MG63 (cell line): ENCODE measurements at places on chromosomes 1 and 21. TPM values are rescaled to one million over a fixed set of nuclear protein-coding genes. Genes with fewer than 3 reads are reported as not detected.

- peak; percentile 69 for DNase-seq
These were observed 392.8 kb upstream of the CAMK1G start for GRCh38 chr1:209190591-209191261.

ATP1A2 gene
- not detected in 2 replicates for total RNA-seq

OPRD1 gene
- under 0.01 and 0.05 TPM in 2 replicates for total RNA-seq

THEM5 gene
- total RNA-seq = not detected in 2 replicates

TMEM269 gene
- 0.16 and 0.42 TPM in 2 replicates for total RNA-seq

- DNase-seq = no peak
These were observed 269.3 kb upstream of the LYPLAL1 start for GRCh38 chr1:218904416-218904815.

RIMS3 gene
- 0.82 TPM in 1 of 2 replicates, not detected in the other for total RNA-seq

PBXIP1 gene
- total RNA-seq = 6.9 and 16.0 TPM in 2 replicates

UMODL1 gene
- not detected in 2 replicates for total RNA-seq

NBPF12 gene
- 1.2 and 4.8 TPM in 2 replicates for total RNA-seq

DNA sequence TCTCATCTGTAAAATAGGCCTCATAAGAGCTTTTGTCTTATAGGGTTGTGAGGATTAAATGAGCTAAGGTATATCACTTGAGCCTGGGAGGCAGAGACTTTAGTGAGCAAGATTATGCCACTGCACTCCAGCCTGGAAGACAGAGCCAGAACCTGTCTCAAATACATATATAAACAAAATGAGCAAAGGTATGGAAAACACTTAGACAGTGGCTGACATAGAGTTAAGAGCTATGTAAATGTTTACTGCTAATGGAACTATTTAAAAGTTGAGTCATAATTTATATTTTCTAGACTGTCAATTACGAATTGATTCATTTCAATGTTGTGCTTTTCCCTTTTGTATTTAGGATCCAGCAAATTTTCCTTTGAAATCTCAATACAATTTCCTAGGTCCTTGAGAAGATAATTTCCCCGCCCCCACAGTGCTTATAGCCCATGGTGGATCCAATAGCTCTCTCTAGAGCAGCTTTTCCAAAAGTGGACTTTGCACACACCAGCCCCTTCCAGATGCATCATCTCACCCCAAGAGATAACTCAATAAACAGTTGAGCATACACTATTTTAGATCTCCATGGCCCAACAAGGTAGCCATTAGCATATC, 21.8 kb upstream of the RUNX3 start:
- no peak for DNase-seq

GRCh38 chr1:42746436-42747105, 6.5 kb upstream of the CLDN19 start:
- DNase-seq = no peak

GRCh38 chr1:162230096-162230495, 146.6 kb downstream of the SPATA46 start:
- DNase-seq = peak; percentile 39

DNA sequence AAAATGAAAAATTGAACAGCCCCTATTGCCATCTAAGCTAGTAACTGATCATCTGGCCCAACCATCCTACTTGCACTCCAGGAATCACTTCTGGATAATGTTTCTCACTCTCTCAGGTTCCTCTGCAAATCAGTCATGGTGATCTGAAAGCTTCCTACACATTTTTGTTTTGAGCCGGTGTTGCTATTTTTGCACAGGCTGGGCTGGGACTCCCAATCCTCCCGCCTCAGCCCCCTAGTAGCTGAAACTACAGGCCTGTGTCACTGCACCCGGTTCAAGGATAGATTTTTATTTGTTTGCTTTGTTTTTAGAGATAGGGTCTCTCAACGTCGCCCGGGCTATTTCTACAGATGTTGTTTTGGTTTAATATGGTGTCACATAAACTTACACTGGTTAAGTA, 40.5 kb upstream of the HMCN1 start:
- DNase-seq = no peak

DNA sequence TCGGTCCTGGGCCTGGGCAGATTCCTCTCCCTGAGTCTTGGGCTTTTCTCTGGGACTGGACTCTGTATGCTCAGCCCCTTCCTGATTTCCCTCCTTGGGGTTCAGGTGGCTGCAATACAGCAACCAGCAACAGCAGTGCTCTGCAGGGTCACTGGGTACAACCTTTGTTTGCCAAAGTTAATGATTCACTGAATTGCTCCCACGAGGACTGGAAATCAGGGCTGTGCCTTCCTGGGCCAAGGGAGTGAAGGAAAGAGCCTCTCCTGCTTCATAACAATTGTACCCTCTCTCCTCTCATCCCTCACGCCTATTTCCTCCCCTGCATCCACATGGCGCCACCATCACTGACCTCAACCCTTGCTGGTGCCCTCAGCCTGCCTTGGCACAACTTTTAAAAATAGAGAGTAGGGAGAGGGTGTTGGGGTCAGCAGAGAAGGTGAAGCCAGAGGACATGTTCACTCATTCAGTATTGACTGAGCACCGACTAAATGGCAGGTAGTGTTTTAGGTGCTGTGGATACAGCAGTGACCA, 52.8 kb upstream of the GOLT1A start:
- peak; percentile 31 for DNase-seq

EXTL1 gene
- not detected in 2 replicates for total RNA-seq

IL12RB2 gene
- not detected in 2 replicates for total RNA-seq

DNA sequence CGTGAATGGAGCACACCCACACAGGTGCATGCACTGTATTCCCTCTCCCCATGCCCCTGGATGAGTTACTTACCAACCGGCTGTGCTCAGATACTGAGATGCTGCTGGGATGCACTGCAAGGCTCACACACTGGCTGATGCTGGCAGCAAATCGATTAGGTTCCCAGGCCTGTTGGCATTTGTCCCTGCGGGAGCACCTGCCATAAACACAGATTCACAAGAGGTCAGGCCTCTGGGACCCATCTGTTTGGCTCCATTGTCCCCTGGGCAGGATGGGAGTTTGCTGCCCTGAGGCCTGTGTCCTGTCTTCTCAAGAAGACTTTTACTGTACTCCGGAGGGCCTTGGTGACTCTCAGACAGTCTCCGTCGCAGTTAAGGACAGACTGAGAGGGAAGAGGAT, 145.4 kb downstream of the PLXNA2 start:
- DNase-seq = no peak

GRCh38 chr1:168636200-168636599, 59.8 kb downstream of the XCL1 start:
- DNase-seq = no peak

PCAT6 gene
- total RNA-seq = not detected in 2 replicates

BSND gene
- total RNA-seq = not detected in 2 replicates

DNA sequence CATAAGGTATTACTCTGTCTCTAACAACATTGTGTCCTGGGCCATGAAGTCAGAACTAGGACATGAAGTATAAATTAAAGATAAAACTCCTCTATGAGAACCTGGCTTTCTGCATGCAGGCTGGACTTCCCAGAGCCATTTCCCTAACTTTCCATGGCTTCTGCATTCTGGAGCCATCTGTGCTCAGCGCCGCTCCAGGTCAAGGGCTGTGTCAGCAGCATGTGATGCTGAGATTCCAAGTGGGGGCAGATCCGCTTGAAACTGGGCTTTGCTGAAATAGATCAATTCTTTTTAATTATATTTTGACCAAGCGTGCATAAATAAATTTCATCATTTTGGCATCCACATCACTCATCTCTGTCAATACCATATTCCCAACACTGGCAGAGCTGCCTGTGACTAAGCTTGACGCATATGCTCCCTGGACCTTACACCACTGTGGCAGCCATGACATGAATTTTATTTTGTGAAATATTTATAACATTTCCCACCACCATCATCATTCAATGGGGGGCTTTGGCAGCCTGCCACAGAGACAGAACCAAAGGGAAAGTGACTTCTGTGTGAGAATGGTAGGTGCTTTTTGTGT, 110.4 kb upstream of the KCNK1 start:
- DNase-seq = peak; percentile 82

ECE1 gene
- total RNA-seq = 10.5 and 11.4 TPM in 2 replicates

DNA sequence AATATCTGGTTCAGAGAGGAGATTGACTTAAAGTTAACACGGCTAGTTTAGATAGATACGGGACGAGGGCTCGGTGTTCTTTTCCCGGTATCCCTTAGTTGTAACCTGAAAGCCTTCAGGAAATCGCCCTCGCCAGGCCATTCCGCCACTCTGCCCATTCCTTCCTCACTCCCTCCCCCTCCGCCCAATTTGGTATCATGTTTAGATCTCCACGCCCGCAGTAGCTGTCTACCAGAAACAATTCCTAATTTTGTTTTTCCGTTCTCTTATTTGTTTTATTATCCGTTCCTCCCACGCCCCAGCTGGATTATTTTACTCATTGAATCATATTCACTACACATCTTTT, 685 bp upstream of the VAMP4 start:
- DNase-seq = peak; percentile 70

DNA sequence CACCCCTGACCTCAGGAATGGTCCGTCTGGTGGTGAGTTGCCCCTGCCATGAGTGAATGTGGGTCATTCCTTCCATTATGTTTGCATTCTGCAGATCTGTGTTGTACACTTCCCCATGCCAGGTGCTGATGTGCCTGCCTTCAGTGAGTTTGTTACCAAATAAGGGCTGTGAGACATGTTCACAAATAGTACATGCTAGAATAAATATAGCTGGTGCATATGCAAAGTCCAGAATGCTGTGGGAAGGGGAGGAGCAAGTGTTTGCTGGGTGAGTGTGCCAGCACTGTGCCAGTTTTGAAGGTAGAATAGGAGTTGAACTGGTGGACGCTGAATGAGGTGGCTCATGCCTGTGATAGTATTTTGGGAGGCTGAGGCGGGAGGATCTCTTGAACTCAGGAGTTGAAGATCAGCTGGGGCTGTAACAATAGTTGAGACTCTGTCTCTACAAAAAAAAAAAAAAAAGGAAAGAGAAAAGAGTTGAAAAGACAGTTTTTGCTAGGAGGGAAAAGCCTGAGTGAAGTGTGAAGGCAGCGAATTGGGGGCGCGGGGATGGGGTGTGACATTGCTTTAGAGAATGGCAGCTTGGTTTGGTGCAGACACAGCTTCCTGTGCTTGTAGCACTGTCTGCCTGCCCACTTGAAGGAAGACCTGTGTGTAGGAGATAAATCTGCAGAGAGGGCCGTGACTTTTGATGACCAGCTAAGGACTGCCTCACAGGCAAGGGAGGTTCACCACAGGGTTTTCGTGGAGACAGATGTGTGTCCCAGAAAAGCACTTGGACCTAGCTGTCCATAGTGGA, 61.1 kb downstream of the LGR6 start:
- peak; percentile 40 for DNase-seq

GRCh38 chr1:89986020-89986419, 8.9 kb upstream of the ZNF326 start:
- no peak for DNase-seq

DNA sequence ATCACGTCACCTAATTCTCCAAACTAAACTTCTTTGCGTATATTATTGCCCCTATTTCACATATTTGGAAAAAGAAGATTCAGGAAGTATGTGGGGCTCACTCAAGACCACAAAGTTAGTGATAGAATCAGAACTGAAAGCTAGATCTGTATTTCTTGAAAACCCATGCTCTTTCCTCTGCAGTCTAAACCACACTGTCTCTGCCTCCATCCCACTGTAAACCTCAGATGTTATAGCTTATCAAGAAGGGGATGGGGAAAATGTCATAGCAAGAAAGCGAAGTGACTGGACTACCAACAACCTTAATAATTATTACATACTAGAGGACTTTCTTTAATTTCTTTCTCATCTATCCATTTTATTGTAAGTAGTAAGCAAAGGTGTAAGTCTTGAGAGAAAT, 257.7 kb upstream of the SGIP1 start:
- DNase-seq = no peak

DNA sequence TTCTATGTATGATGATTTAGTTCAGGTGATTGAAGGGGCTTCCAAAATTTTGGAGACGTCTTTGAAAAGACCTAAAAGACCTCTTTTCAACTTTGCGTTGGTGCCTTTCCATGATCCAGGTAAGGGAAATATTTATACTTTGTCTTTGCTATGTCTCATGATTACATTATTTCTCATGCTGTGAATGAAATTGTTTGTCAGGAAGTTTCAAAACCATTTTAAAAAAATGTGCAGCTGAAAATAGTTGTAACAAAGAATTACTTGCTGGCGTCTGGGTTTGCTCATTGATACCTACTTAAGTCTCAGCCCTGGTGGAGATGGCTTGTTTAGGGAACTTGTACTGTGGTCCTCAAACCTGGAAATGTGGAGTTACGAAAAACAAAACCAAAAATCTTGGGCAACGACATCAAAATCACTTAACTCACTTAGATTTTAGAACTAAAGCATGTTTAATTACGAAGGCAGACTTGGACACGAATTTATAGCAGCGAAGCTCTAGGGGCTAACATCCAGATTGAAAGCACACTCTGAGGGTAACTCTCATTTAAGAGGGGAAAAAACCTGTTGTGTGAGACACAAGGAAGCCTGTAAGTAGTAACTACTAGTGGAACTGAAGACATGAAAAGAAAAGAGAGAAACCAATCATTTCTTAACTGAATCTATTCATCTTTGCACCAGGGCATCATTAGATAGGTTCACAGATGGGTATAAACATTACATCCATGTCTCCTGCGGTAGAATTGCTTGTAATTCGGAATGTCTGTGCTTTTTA, 924 bp downstream of the HMCN1 start:
- no peak for DNase-seq

DNA sequence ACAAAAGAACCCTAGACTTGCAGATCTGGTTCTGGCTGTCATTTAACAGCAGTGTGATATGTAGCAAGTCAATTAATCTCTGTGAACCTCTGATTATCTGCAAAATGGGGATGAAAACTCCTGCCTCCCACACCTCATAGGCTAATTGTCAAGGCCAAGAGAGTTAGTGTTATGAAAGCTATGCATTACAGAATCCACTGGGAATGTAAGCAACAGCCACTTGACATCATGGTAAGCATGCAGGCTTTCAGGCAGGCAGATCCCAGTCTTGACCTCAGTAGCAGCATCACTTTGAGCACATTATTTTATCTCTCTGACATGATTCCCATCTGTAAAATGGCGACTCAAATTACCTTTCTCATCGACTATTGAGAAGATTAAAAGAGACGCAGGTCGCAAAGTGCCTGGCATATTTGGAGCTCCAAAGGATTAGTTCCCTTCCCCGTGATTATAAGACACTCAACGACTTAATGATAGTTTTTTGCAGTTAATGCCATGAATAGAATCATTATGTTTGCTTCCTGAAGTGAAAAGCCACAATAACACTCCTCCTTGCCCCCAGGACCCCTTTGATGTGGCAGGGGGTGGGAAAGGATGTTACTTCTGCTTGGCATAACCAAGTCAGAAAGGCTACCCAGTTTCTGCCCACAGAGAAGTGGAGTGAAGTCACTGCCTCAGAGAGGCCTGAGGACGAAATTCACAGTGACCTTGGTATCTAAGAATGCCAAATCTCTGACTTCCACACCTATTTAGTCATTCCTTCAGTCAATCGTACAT, 273.0 kb upstream of the NFIA start:
- DNase-seq = no peak
